DND-41 (cell line): ENCODE measurements at places on chromosomes 7 and 10.

DNA sequence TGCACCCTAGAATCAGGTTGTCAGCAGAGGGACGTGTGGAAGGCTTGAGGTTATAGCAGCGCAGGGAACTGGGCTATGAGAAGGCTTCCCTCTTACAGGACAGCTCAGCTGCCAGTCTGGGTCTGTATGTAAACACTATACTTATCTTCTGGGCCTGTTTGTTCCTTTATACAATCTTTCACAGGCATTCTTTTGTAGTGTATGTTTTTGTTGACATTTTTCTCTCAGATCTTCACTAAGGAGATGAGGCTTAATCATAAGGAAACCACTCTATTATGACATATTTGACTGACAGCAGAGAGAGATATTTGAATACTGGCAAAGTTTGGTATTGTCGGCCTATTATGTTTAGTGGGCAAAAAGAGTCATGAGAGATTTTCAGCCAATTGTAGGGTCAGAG is 929 bp downstream of the GBF1 start:
- DNase-seq = no peak

DNA sequence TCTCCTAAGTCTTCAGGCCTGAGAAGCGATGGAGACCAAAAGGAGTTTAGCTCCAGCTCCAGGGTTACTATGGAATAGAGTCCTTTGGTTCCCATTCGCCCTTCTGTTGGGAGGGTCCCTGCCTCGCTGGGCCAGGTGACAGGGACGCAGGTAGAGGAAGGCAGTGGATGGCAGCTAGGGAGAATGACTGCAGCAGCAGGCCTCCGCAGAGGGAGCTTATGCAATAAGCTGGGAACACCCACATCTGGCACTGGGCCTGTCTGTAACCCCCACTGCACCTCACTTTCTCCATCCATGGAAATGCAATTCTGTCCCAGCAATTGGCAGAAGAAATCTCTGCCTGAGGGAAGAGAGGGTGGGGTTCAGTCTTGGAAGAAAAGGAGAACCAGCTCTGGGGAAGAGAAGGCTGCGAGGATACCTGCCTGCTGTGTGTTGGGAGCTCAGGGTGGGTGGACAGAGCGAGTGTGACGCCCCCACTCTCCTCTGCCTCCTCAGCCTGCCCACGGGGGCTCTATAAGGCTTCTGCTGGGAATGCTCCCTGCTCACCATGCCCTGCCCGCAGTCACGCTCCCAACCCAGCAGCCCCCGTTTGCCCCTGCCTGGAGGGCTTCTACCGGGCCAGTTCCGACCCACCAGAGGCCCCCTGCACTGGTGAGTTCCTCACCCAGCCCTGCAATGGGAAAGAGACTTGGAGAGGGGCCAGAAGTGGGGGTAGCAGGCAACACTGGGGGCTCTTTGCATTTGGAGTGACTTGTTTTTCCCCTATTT is 10.3 kb downstream of the EPHB6 start:
- DNase-seq = no peak

DNA sequence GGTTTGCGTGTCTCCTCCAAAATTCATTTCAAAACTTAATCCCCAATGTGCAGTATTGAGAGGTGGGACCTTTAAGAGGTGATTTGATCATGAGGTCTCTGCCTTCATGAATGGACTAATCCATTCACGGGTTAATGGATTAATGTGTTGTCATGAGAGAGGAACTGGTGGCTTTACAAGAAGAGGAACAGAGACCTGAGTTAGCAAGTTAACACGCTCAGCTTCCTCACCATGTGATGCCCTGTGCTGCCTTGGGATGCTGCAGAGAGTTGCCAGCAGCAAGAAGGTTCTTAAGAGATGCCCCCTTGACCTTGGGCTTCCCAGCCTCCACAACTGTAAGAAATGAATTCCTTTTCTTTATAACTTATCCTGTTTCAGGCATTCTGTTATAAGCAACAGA is 3.7 kb upstream of the TCTN3 start:
- no peak for DNase-seq

DNA sequence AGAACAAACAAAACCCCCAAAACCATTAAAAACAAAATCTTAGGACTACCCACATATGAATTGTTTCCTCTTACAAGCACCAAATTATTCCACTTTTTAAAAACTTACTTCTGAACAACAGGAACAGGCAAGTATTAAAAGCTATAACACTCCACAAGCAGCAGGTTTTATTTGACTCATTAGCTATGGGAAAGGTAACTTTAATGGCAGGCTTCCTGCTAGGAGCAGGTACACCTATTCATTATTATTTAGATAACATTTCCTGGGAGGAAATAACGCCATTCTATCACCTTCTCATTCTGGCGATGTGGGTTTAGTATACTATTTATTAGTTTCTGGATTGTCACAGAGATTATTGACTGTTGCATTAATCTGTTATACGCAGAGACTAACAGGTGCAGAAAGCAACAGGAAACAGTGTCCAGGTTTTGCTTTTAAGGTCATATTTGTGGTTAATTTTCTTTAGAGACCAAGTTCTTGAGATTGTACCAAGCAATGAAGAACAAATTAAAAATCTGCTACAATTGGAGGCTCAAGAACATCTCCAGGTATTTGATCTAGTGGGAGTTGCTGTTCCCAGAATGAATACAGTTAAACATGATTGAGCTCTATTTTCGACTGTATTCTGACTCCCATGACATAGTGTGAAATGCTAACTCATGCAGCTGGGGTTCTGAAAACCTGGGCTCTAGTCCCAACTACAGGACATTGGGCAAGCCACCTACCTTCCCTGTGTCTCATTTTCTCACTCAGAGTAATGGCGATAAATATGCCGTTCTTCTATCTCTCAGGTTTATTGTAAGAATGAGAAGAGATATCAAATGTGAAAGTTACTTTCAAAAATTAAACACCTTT is 2.0 kb downstream of the CPA2 start:
- DNase-seq = no peak

DNA sequence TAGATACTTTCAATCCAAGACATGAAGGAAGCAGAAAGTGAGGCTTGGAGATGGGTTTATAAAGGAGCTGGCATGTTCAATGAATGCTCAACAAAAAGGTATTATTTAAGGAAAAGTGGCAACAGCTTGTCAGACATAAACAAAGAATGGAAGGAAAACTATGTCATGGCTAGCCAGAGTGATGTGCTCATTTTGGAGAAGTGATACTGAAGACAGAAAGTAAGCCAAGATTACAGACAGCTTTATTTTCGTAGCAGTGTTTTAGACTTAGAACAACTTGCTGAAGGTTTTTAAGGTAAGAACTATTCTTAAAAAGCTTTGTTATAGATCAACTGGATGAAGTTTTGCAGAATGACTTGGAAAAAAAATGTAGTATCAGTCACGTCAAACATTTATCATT is 160.5 kb upstream of the FERD3L start:
- no peak for DNase-seq

DNA sequence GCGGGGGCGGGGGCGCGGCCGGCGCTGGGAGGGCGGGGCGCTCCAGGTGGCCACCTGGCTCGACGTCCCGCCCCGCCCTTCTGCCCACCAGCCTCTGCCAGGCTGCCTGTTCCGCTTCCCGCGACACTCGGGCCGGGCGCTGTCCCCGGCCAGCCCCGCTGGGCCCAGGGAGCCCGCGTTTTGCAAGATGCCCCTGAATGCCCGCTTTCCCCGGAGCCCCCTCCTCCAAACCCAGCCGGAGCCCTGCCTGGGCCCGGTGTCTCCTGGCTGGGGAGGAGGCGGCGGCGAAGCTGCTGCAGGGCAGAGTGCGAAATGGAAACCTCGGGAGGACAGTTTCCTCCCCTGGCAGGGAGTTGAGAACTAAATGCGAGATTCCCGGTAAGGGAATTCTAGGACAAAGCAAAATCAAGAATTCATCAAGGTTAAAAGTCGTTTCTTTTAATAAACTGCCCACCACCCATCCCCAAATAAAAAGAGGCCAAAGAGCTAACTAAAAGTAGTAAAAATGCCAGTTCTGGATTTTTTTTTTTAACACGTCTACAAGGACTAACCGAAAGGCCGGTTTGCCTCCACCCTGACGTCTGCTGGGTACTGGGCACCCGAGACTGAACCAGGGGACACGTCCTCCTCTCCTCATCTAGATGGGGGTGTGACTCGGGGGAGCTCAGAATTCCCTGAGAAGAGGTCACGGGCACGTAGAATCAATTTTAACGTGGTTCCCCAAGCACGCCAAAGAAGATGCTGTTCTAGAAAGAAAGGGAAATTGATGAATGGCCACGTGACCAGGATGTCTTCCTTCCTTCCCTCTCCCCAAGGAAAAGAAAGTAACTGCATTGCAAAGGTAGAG is 200.4 kb upstream of the NFE2L3 start:
- no peak for DNase-seq

DNA sequence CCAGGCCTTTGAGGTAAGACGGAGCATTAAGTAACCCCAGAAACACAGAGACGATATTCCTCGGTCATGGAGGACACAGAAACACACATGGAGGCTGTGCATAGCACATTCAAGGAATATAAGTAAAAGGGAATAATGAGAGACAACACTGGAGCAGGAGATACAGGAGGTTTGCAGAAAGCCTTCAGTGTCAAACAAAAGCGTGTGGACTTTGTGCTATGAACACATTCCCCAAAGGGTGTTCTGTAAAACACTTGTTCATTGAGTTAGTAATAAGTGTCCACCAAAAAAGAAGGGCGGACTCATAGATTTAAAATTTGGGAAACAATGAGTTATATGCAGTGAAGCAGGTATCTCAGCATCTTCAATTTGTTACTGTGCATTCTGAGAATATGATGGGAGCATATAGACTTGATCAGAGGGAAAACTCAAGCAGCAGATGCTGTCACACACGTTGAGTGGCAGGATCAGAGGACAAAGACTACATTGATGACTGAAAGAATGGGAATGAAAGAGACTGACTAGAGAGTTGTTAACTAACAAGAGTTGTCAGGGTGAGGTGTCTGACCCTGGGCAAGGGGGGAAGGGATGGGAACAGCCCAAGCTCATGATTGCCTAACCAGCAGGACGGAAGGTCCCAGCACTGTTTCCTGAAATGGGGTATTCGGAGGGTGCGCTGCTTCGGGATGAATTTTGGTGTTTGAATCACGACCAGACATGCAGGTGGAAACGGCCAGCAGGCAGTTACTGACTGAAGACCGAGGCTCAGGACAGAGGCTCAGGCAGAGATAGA is 85.2 kb upstream of the VIPR2 start:
- no peak for DNase-seq

DNA sequence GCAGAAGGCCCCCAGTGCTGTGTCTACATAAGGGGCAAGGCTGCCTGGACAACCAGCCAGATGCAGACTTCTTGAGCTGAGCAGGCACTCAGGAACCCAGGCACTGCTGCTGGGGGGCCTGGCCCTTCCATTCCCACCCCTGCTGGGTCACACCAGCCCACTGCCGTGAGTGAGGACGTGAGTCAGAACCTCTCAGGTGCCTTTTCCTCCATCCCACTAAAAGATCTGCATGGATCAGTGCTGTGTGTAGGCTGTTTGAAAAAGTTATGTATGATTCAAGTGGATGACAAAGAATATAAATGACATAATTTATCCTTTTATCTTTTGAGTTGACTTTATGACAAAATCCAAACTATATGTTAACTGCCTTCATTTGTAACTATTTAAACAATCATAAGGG is 499.3 kb downstream of the INHBA start:
- DNase-seq = no peak

DNA sequence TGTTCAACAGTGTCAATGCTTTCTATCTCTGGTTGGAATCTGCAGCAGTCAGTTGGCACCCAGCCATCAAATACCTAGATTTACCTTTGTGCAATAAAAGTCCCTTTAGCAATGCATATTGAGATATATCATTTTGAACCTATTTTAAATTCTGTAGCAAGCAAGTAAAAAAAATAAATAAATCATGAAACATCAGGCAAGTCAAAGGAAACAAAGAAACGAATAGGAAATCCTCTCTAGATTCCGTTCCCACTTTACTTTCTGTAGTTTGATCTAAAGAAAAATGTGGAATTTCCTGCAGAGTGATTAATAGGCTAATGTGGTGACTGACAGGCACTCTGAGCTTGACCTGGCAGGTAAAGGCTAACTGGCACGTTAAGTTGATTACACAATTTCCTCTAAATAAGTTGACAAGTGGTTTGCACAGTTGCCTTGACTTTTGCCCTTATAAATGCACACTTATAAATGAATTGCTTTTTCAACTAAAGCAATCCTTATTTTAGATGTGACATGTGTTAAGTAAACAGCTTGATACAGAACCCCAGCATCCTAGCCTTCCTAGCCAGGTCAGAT is 208.1 kb upstream of the TCF7L2 start:
- DNase-seq = no peak

DNA sequence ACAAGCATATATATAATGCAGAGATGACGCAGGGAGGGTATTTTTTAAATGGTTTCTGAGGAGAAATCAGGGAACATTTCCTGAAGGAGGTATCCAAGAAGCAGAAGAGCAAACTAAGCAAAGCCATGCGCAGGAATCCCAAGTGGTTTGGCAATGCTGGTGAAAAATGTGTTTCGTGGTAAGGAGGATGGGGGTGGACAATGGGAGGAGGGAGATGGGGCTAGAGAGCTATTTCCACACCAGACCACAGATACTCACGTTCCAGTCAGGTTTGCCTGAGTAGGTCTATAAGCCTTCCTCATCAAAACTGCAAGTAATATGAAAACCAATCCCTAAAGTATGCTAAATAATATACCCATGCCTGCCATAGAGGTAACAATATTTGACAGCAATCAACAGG is 223.7 kb upstream of the MKLN1 start:
- no peak for DNase-seq

DNA sequence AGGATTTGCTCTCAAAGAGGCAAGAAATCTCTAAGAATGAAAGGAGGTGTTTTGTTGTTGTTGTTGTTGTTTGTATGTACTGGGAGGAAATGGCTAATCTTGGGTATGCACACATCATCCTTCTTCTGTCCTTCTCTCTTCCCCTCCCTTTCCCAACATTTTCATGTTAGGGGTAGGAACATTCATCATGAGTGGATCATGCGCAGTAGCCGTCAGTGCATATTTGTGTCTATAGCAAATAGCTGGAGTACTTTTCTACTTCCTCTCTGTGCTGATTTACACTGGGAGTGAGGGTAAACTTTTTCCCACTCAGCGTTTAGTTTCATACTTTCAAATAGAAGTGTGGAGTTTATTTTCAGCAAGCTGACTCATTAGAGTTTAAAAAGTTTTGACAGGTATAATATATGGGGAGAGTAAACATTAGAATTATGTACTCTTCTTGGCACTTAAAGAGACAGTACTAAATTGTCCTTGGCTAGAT is 80.5 kb upstream of the PRKG1 start:
- no peak for DNase-seq

- no peak for DNase-seq
These were observed 1.2 kb upstream of the WNT2 start for GRCh38 chr7:117323851-117324711.

- no peak for DNase-seq
These were observed 11.7 kb upstream of the SLF2 start for GRCh38 chr10:100901051-100901450.

GRCh38 chr7:142461437-142461836 is 203.6 kb upstream of the PRSS58 start:
- DNase-seq = no peak

- no peak for DNase-seq
These were observed 1028.7 kb downstream of the XPNPEP1 start for GRCh38 chr10:108894402-108895301.

DNA sequence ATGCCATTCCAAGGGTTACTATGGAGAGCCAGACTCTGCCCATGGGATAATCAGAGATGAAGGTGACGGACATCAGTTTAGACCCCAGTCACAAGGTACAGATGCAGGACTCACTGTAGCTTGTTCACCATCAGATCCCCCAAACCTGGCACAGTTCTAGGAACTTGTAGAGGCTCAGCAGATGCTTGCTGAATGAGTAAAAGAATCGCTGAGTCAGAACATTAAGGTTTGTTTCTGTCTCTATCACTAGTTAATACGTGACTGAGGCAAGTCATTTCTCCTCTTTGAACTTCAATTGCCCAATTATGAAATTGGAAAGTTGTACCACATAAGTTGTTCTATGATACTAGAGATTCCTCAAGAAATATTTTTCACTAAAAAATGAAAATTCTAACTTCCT is 65.1 kb downstream of the PPP1R3C start:
- no peak for DNase-seq
